ENCODE measurements at places on chromosomes 1 and 21.

GRCh38 chr1:207313131-207313530, 8.3 kb upstream of the CD55 start:
- no peak for DNase-seq

GRCh38 chr1:31708324-31708723, 4.5 kb upstream of the COL16A1 start:
- no peak for DNase-seq

DNA sequence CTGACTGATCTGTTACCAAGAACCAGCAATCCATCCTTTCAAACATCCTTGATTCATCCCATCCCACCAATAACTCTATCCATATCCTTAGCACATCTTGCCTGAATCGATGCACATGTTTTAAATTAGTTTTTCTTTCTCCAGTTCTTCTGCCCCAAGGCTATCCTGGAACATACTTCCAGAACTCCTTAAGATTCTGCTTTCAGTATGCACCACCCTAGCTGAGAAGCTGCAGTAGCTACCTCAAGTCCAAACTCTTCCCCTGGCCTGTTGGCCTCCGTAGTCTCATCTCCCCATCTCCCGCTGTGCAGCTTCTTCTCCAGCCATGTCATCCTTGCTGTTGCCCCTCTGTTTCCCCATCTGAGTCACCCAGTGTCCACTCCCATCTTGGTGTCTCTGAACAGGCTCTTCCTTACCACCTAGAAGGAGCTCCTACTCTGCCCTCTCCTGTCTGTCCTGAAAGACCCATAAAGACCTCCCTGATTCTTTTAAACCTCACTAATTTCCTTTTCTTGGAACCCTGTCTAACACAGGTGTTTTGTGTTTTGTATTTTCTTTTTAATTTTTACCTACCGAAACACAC, 108.0 kb downstream of the SGIP1 start:
- no peak for DNase-seq

DNA sequence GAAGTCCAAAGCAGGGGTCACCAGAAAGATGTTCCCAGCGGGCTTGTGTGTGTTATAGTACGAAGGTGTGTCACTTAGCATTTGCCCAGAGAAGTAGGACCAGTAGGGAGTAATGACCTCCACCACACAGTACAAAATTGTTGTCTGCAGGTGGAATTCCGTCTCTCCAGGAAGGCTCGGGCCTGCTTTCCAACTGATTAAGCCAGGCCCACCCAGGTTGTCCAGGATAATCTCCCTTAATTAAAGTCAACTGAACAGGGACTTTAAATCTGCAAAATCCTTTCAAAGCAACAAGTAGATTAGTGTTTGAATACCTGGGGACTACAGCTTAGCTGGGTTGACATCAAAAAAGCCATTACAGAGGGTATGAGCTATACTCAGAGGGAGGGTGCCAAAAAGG, 131.3 kb downstream of the BACH1 start:
- DNase-seq: no peak

GRCh38 chr1:44682883-44683265, 8.4 kb downstream of the ARMH1 start:
- DNase-seq: no peak

- DNase-seq: no peak
Measured at GRCh38 chr1:9080705-9081291, 11.4 kb upstream of the SLC2A5 start.

GRCh38 chr1:160807247-160807646, 11.3 kb downstream of the LY9 start:
- no peak for DNase-seq

- DNase-seq: peak; percentile 29
Measured at GRCh38 chr1:37998913-37999429, 6.3 kb downstream of the FHL3 start.

DNA sequence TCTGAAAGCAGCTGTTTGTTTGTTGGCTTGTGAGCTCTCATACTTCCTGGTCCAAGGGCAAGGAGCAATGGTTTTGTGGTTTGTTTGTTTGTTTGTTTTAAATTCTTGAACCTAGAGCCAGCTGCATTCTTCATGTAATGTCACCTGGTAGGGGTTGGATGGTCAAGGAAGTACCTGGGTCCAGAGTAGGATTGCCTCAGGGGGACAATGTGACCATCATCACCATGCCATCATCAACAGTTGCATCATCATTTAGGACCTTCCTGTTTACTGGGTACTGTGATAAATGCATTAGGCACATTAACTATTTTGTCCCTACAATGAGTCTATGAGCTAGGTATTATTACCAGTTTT, 14.7 kb upstream of the MYOG start:
- DNase-seq: no peak

GRCh38 chr1:227889047-227889862, 58.5 kb downstream of the WNT9A start:
- DNase-seq: peak; percentile 2

- no peak for DNase-seq
Measured at GRCh38 chr1:86226204-86226603, 69.6 kb upstream of the COL24A1 start.

DNA sequence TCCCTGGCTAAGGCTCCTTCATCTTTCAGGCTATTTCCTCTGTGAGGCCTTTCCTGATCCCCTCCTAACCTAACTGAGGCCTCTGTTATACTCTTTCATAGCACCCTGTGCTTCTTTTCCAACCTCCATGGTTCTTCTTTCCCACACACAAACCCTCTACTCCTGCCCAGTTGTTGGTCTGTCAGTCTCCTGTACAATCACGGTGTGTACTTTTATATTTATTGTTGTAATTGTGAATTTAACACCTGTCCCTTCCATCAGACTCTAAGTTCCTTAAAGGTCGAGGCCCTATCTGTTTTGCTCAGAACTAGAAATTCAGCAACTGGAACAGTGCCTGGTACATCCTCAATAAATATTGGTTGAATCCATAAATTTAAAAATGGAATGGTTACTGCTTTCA, 100.2 kb upstream of the KCNE2 start:
- DNase-seq: no peak

DNA sequence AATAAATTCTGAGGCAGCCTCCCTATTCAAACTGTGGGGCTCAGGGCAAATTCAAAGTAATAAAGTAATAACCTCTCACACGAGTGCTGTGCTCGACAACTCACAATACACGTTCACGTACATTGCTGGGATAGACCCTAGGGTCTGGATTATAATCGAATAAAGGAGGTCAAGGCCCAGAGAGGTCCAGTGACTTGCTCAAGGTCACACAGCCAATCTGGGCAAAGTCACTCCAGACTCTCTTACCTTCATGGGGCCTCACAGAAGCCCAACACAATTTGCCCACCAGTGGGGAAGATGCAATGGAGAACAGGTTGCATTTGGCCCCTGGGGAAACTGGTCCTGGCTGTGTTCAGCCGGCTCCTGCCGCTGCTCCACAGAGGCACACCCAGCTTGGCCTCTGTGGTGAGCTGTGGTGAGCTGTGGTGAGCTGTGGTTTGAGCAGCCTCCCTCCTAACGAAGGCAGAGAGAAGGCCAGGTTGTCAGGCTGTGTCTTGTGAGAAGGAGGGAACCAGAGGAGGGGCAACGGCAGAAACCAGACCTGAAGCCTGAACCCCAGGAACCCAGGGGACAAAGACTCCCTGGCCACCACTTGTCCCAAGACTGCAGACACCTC, 35.1 kb downstream of the NUAK2 start:
- DNase-seq: peak; percentile 74

- DNase-seq: no peak
Measured at GRCh38 chr1:230382001-230382491, 44.1 kb downstream of the PGBD5 start.

- no peak for DNase-seq
Measured at GRCh38 chr1:6834366-6834765, 49.1 kb downstream of the CAMTA1 start.

GRCh38 chr1:101344745-101345144, 107.9 kb downstream of the S1PR1 start:
- DNase-seq: no peak

DNA sequence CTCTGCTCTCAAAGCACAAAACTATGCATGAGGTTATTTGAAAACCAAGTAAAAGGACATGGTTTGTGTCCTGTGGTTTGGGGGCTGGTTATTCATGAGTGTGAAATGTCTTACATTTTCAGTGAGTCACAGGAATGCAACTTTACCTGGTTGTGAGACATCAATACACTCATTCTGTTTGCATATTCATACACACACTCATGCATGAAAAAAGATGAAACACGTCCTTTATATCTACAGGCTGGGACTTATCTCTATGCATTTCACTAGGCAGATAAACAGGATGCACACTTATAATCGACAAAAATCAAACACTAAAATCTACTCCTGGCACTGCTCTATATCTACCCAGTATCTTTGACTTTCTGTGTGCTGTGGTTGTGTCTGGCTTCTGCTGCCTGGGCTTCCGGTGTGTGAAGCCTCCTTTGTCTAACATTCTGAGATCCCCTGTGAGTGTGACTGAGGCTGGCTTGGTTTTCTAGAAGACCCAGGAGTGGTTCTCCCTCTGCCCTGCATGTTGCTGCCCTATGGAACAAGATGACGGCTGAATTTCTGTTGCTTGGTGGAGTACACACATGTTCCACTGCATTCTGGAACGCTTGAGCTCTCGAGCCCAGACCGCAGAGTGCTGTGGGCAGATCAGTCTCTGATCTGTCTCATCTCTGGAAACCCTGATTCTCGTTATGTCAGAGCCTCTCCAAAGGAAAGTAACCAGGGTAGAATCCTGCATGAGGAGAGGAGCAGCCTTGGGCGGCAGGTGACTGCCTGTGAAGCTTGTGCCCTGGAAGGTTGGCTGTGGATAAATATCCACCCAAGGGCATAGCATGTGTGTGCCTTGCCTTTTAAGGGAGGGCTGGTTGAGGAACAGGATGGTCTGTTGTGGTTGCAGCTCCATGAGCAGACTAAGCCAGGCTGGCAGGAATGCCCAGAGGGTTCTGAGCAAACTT, 19.7 kb upstream of the FASLG start:
- peak; percentile 77 for DNase-seq

- no peak for DNase-seq
Measured at GRCh38 chr1:79920960-79921669, 914.6 kb upstream of the ADGRL4 start.

- DNase-seq: no peak
Measured at GRCh38 chr1:164440232-164440631, 118.8 kb upstream of the PBX1 start.

GRCh38 chr1:231841616-231842344, 215.2 kb downstream of the DISC1 start:
- no peak for DNase-seq

- DNase-seq: no peak
Measured at GRCh38 chr1:158458263-158458662, 3.4 kb upstream of the OR10K1 start.

DNA sequence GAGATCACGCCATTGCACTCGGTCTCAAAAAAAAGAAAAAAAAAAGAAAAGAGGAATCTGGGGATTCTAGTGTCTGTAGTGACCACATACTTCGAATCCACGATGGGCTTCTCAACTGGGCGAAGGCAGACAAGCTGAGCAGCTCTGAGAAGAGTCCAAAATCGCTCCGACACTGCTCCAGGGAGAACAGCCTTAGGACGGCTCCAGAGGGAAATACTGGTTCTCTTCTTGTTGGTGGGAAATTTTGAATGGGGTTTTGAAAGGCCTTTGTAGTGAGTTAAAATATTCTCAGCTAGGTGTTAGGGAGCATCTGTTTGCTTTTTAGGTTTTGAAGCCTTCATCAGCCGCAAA, 18.3 kb upstream of the HJV start:
- DNase-seq: no peak

DNA sequence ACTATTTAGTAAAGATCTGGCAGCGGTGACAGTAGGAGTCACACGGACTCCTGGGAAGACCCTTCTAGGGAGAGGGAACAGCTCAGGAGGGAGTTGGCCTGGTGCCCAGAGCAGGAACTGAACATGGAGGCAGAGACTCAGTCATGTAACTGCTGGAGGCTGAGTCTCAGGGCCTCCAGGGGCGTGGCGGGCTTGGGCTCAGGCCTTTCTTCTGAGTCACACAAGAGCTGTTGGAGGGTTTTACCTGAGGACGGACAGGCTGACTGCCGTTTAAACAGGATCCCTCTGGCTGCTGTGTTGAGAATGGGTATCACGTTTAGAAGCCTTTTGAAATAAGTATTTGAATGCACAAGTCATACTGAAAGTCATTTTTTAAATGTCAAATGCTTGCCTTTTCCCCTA, 7.2 kb upstream of the ETS2 start:
- DNase-seq: no peak

Data from CD4-positive, alpha-beta T cell treated with Interleukin-17A for 4 hours (primary cell).